ENCODE measurements at places on chromosomes 16 and 17.

DNA sequence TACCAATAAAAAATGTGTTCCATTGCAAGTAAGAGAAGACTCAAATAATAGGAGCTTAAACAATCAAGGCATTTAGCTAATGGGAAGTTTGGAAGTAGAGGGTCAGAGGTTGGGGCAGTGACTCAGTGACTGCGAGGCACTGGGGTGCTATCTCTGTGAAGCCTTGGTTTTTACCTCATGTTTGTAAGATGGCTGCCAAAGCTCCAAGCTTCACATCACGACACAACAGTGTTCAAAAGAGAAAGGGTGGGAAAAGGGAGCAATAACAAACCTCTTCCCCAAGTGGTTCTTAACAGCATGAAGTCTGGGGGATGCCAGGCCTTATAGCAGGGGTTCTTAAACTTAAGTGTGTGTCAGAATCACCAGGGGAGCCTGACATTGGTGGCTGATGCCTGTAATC is 26.6 kb upstream of the GPRC5B start:
- no peak for DNase-seq

GRCh38 chr17:65092262-65092661 is 35.7 kb upstream of the GNA13 start:
- DNase-seq = no peak

GRCh38 chr16:14446796-14447195 is 183.3 kb downstream of the PARN start:
- DNase-seq = no peak

DNA sequence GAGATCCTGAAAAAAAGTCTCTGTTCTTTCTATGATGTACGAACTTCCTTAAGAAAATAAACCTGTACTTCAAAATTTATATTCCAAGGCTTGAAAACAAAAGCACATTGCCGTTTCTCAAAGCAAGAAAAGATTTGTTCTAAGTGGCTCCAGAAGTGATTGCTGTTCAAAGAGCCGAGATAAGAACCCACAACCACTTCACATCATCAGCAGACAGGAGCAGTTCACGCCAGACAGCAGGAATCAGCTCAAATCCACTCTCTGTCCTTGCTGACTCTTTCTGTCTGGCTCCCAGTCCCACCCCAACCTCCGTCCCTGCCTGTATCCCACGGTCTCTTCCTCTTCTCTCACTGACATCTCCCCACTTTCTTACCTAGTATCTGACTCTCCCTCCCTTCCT is 85.0 kb upstream of the MYOCD start:
- DNase-seq = no peak

DNA sequence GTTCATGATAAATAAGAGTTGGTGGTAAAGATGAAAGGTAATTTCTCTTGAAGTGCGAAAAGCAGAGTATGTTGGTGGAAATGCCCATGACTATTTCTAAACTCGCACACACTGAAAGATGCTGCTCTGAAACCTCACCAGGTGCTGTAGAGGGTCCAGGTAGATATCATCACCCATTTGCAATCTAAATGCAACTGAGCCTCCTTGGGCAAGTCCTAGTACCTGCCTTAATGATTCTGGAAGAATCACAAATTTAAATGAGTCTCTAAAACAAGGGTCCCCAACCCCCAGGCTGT is 5.9 kb upstream of the MMD start:
- DNase-seq = no peak

DNA sequence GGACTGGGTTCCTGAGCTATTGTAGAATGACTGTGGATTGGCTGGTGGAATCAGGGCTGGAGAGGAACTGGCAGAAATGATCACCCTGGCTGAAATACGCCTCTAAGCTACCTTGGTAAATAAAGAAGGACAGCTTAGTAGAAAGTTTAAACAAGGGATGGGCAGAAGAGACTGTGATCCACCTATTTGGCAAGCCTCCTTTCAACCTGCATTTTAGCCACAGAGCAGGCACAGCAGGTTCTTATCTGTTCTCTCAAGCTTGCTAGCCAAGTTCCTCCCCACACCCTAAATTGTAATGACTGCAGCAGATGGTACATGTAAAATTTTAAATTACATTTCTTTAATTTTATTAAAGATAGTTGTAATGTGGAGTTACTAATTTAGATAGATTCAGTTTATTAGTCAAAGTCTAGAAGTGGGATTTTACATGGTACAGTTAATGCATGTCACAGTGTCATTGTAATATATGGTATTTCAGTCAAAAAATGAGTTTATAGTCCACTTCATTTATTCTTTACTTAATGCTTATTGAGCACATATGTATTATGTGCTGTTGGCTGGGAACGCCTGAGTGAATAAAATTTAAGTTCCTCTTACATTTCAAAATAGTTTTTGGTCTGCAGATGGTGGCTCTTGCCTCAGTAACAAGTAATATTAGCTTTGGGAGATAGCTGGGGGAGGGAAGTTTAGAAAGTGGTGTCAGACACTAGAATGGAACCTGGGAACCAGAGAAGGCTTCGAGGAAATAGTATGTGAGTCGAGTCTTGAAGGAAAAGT is 11.2 kb downstream of the EPN2 start:
- DNase-seq = no peak

DNA sequence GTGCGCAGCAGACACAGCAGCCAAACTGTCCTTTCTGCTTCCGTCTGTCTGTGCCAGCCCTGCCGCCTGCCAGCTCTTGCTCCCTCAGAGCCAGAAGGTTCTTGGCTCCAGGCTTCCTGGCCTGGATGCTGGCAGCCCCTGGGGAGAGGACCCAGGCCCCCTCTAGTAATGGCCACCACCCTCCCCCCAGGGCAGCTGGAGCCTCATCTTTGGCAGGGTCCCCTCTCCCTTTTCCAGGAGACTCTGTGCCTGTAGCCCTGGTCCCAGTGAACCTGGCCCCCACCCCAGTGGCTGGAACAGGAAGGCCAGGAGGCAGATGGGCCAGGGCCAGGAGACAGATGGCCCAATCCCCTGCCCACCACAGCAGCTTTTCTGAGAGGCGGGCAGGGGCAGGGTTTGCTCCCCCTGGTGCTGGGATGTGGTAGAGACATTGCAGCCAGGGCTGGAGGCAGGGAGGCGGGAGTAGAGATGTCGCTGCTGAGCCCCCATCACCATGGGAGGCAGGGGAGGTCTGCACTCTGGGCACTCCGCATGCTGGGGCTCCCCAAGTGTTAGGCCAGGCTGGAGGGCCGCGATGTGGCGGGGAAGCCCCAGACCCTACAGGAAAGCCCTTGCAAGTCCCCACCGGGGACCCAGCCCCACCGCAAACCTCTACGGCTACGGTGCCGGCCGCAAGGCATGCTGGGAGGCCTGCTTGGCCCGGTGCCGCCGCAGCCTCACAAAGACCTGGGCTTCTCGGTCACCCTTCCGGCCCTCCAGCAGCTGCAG is 16.7 kb downstream of the UNC13D start:
- DNase-seq = peak; percentile 66

Data from gastrocnemius medialis (tissue), 4 donors.